ENCODE measurements at places on chromosomes 5 and 9.

GRCh38 chr9:129141066-129142041 lies 30.1 kb downstream of the PTPA start:
- DNase-seq = no peak

DNA sequence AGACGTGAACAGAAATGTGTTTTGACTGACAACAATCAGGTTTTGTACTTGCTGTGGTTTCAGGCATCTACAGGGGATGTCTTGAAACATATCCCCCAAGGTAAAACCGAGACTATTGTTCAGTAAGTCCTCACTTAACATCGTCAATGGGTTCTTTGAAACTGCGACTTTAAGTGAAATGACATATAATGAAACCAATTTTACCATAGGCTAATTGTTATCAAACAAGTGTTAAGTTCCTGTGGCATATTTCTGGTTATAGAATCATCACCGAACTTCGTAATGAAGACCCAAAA lies 16.4 kb upstream of the OMD start:
- no peak for DNase-seq

GRCh38 chr5:151953833-151954232 lies 29.2 kb upstream of the GLRA1 start:
- DNase-seq = no peak

- no peak for DNase-seq
Measured at GRCh38 chr9:115171921-115172388, 54.0 kb upstream of the TNC start.

GRCh38 chr9:118362596-118362995 lies 658.4 kb downstream of the TLR4 start:
- no peak for DNase-seq

GRCh38 chr9:84207491-84207951 lies 133.0 kb downstream of the SLC28A3 start:
- DNase-seq = no peak

DNA sequence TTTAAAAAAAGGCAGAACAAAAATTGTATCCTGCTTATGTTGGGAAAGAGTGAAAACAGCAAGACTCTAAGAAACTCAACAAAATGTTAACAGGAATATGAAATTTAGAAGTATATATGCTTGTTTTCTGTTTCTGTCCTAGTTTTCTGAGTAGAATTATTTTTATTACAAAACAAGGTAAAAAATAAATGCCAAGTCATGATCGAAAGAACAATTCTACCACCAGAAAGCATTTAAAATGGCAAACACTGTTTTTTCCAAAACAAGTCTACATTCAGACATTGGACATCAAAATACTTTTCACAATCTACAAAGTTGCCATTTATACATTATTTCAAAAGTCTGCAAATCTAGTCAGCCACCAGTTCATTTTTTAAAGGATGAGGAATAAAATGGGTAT lies 102.6 kb downstream of the TLE1 start:
- DNase-seq = no peak

GRCh38 chr9:129280236-129280622 lies 102.2 kb upstream of the IER5L start:
- no peak for DNase-seq

- no peak for DNase-seq
Measured at GRCh38 chr5:78387468-78388153, 27.2 kb downstream of the SCAMP1 start.

DNA sequence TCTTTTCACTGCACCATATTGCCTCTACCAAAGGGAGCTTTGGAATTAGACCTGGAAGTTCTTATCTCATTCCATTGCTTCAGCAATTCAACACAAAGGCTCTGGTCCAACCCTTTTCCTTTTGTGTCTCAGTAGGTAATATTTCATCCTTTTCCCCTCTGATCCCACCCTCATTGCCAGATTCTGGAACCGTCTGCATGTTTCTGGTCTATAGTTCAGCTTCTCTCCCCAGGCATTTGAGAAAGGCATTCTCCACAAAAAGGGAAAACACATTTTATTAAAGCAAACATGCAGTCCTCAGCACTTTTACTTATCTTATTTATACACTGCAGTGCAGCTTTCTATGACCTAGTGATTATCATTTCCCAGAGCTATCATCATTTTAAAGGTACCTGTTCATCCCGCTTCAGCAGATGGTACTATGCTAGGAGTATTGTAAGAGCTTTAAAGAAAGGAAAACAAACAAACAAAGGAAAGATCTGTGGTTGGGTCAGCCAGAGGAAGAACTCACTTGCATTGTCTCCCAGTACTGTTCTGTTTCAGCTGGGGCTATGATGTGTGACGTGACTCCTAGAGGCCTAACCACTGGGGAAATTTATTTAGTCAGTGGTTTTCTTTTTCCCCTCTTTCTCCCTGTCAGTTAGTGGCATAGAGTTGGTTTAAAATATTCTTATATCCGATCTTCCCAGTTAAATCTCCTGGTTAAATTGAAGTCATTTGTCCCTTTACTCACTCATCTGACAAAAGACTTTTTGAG lies 269.2 kb downstream of the TMEM38B start:
- no peak for DNase-seq

DNA sequence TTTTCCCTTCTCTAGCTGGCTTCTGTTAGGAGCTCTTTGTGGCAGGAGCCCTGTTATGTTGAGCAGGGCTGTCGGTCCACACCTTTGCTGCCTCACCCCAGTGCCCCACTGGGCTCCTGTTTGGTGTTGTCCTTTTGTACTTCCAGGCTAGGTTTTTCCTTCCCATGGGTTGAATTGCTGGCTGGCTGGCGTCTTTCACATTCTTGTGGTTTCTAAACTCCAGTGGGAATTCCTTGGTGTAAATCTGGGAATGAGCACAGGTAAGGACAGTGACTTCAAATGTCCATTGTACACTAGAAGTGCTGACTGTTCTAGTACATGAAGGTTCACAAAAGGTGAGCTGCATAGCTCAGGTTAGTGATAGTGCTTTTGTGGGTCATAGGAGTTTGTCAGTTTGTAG lies 30.4 kb downstream of the RASGRF2 start:
- DNase-seq = no peak

GRCh38 chr5:143791848-143792731 lies 19.9 kb upstream of the HMHB1 start:
- no peak for DNase-seq

- no peak for DNase-seq
Measured at GRCh38 chr5:6452622-6453504, 4.2 kb downstream of the UBE2QL1 start.

DNA sequence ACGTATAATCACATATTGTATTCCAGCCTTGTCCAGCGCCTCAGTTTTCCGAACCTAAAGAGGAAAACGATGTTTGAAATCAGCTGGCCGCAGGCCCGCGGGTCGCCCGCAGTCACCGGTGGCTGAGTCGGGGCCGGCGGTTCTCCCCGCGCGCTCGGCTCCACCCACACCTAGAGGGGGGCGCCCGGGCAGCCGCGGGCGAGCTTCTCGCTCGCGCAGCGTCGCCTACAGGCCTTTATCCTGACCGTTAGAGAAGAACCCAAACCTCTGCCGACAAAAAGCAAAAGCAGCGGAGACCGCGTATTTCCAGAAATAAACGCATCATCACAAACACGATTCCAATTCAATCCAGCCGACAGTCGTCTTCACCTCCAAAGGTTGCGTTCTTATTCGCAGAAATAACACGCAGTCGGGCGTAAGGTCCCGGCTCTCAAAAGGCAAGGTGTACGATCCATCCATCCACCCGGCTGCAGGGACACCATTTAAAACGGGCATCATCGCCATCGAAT lies 725 bp upstream of the NIPBL start:
- DNase-seq = no peak
